ENCODE measurements at places on chromosomes 11 and 22.

DNA sequence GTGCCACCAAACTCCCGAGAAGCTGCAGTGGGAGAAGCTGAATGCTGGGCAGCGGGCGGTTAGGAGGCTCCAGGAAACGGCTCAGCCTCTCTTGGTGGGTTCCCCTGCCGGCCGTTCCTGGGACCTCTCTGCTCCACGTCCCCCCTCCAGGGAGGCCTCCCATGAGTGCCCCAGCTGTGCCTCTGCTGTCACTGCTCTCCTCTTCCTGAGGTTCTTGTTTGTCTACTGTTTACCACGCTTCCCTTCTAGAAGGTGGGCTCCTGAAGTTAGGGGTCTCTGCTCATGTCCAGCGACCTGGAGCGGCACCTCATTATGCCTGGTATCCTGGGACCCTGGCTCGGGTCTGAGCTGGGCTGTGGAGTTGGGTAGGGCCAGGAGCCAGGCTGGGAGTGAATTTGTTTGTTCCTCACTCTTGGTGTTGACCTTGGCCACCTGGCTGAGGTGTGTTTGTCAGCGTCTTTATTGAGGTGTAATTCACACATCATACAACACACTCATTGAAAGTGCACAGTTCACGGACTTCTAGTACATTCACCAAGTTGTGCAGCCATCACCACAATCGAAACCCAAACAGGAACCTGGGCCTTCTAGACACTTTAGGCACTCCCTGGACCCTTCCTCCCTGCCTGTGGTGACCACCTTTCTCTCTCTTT lies 37.8 kb upstream of the GRAMD4 start:
- DNase-seq: no peak

- no peak for DNase-seq
Observed at GRCh38 chr11:131710511-131710910, 340.1 kb downstream of the NTM start.

DNA sequence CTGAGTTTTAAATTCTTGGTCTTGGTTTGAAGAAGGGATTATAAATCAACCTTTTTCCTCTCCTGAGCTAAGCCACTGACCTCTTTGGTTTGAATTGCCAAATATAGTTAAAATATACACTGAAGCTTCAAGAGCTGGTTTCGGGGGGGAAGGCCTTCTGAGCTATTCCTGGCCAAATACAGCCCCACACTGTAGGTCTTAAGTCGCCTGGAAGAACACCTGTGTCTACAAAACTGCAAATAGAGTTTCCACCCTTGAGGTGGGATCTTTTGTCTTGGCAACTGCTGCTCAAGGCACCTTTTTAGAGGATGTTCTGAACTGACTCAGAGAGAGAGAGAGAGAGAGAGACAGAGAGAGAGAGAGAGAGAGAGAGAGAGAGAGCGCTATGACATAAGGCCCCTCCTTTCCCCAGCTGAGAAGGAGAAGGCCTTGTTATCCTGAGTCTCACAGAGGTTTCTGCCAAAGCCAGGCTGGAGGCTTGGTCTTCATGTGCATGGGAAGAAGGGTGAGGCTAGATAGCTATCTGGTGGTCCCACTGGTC lies 5.5 kb downstream of the ADM start:
- no peak for DNase-seq

DNA sequence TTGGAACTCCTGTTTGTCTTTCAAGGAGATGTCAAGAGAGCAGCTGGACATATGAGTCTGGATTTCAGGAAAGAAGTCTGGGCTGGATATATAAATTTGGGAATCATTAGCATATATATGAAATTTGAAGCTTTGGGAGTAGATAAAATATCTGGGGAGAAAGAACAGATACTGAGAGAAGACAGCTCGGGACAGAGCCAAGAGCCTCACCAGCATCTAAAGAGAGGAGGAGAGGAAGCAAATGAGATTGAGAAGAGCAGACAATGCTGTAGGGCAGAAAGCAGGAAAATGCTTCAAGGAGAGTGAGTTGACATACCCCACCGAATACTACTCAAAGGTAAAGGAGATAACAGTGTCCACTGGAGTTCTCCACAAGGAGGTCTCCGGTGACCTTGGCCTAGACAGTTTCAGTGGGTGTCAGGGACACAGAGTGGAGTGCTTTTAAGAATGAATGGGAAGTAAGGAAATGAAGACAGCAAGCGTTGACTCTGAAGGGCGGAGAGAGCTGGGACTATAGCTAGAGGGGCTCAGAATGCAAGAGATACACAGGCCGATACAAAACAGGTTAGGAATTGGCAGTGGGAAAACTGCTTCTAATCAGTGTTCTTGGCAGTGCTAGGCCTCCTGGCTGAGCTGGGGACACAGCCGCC lies 862 bp downstream of the APBB1 start:
- no peak for DNase-seq

DNA sequence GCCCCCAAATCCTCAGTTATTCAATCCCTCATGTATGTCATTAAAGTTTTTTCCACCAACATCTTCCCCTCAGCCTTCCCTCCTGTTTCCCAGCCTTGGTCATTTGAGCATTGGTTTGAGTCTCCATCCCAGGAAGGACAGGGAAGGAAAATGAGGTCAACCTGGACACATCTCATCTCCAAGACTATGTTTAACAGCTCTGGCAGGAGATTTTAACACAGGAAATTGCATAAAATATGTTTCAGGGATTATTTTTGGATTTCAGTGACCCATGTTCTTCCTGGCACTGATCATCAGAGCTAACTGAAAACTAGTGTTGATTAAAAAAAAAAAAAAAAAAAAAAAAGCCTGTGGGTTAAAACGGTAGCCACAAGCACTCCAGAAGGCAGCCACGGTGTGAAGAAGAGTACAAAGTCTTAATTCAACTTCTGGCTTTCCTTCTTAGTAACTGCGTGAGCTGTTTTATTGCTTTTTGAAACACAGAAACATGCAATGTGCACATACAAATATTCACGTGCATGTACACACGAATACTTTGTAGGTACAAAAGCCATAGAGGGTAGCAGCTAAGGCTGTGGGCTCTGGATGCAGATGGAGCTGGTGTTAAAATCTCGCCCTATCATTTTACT lies 164.4 kb upstream of the DDI1 start:
- no peak for DNase-seq

GRCh38 chr11:134538742-134539141 lies 126.7 kb upstream of the B3GAT1 start:
- no peak for DNase-seq

GRCh38 chr11:30333405-30333804 lies 10.5 kb downstream of the ARL14EP start:
- no peak for DNase-seq
